ENCODE measurements at places on chromosomes 2 and 18. TPM values are rescaled to one million over a fixed set of nuclear protein-coding genes. Genes with fewer than 3 reads are reported as not detected.
A peak's percentile ranks its signal among the peaks of the same experiment; 100 is the strongest.

DNA sequence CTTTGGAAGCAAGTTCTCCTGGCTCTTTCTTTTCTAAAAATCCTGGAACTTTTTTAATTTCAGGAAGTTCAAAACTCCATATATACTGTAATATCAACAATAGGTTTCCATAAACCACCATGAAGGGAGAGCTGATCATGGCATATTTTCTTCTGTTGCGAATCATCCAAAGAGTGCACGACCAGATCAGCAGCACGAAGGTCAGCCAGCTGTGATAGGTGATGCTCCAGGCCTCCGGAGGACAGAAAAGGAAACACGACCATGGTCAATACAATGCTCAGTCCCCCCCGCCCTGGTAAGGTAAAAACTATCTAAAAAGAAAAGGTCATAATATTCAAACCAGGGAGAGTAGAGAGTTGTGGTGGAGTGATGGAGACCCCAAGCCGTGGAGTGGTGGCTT lies 268.9 kb downstream of the NAPG start:
- no peak for DNase-seq

GRCh38 chr2:85213901-85214512 lies 80.8 kb downstream of the TCF7L1 start:
- DNase-seq = no peak

DNA sequence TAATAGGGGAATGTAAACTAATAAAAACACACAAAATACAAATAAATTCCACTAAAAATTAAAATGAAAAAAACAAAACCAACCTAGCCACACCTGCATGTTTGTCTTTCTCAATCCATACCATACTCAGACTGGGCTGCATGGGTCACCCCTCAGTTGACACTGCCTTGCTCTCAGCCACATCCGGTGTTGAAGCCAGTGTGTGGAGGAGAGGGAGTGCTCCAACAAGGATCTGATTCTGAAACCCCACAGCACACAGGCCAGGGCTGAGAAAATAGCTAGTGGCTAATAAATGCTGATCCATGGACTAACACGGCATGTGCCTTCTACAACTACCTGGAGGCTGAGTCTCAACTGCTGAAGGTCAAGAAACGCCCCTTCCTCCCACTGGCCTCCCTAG lies 13.7 kb downstream of the RND3 start:
- DNase-seq = no peak

DNA sequence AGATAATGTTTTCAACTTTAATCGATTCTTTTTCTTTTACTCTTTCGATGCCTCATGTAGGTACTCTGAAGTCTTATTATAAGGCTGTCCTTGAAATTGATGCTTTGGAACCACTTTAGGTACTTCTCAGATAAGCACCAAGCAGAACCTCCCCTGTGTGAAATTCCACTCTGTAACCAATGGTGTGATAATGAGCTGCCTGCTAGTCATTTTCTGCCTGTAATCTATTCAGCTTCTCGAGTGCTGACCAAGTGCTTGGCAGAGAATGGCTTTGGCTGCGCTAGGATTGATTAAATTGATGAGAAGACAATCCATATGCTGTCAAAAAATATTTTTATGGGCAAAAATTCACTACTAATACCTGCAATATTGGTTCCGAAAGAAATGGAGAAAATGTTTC lies 132.1 kb upstream of the STON1 start:
- no peak for DNase-seq

The SLC16A14 gene
- total RNA-seq = 2.5 TPM

- no peak for DNase-seq
Measured at GRCh38 chr2:104859766-104860450, 6.0 kb downstream of the POU3F3 start.

The STARD7 gene
- total RNA-seq = 169 TPM

DNA sequence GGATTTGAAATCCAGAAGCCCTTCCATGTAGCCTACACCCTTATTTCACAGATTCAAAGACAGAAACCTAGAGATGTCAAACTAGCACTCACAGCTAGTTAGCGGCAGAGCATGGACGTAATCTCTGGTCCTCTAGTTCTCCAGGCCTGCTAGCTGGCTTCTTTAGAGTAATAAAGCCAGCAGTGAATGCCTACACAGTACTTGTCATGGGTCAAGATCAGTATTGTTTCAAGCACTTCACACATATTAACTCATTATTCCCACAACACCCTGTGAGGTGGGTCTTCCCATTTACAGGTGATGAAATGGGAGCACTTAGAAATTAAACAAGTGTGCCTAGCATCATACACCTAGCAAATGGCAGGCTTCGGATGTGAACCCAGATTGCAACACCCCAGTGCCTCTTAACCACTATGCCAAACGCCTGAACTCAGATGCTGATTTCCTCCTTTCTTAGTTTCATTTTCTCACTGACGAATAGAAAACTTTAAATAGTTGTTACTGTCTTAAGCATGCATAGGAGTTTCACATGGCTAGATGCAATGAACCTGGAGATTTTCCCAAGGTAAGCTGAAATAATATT lies 14.5 kb upstream of the ZBTB14 start:
- peak; percentile 21 for DNase-seq

Measured in H4 (cell line).